ENCODE measurements at places on chromosomes 12 and 14.

DNA sequence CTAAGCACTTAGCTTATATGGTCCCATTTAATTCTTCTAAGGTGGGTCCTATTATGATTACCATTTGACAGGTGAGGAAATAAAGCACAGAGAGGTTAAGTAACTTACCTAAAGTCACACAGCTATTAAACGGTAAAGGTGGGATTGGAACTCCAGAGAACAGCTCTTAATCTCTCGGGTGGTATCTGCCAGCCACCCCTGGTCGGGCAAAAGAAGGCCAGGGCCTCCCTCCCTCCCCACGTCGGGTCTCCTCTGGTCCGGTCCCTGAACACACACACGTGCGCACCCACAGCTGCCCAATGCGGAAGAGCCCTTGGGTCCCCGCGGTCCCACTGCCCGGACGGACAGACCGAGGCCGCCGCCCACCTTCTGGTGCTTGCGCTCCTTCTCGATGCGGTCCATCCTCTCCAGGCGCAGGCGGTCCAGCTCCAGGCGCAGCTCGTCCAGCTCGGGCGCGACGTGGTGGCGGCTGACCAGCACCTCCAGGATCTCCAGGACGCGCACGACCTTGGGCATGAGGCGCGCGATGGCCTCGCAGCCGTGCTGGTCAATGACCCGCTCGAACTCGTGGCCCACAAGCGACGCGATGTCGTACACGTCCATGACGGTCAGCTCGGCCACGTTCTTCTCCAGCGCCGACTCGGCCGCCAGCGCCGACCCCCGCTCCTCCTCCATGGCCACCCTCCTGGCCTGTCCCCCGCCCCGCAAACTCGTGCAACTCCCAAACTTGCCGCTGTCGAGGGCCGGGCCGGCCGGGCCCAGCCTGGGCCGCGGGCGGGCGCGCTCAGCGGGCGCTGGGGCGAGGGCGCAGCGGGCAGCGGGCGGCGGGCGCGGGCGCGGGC is 490 bp downstream of the RILPL1 start:
- H3K4me1 ChIP-seq, result peaks cover 12% of the 10 kb centered on the region
- no peaks in the 10 kb centered on the region for H3K36me3 ChIP-seq
- peak overlapping the region; percentile 81 for H3K4me3 ChIP-seq
- no peaks in the 10 kb centered on the region for H3K27me3 ChIP-seq
- peak overlapping the region; percentile 61 for H3K27ac ChIP-seq

- no peaks in the 10 kb centered on the region for H3K4me1 ChIP-seq
- H3K4me3 ChIP-seq, result no peak overlapping the region
- H3K27me3 ChIP-seq, result no peaks in the 10 kb centered on the region
- no peak for DNase-seq
- H3K27ac ChIP-seq, result peak overlapping the region; percentile 53
These were observed 90.4 kb downstream of the RBM19 start for GRCh38 chr12:113875691-113876090.

GRCh38 chr12:48184549-48184922 is 1.1 kb downstream of the CCDC184 start:
- no peak overlapping the region for H3K27ac ChIP-seq
- no peaks in the 10 kb centered on the region for H3K36me3 ChIP-seq

GRCh38 chr14:75247286-75247922 is 31.2 kb upstream of the FOS start:
- H3K27ac ChIP-seq, result no peak overlapping the region
- H3K36me3 ChIP-seq, result no peaks in the 10 kb centered on the region
- DNase-seq, result peak; percentile 44
- H3K4me3 ChIP-seq, result no peak overlapping the region
- H3K27me3 ChIP-seq, result no peaks in the 10 kb centered on the region
- H3K4me1 ChIP-seq, result peaks cover 12% of the 10 kb centered on the region

DNA sequence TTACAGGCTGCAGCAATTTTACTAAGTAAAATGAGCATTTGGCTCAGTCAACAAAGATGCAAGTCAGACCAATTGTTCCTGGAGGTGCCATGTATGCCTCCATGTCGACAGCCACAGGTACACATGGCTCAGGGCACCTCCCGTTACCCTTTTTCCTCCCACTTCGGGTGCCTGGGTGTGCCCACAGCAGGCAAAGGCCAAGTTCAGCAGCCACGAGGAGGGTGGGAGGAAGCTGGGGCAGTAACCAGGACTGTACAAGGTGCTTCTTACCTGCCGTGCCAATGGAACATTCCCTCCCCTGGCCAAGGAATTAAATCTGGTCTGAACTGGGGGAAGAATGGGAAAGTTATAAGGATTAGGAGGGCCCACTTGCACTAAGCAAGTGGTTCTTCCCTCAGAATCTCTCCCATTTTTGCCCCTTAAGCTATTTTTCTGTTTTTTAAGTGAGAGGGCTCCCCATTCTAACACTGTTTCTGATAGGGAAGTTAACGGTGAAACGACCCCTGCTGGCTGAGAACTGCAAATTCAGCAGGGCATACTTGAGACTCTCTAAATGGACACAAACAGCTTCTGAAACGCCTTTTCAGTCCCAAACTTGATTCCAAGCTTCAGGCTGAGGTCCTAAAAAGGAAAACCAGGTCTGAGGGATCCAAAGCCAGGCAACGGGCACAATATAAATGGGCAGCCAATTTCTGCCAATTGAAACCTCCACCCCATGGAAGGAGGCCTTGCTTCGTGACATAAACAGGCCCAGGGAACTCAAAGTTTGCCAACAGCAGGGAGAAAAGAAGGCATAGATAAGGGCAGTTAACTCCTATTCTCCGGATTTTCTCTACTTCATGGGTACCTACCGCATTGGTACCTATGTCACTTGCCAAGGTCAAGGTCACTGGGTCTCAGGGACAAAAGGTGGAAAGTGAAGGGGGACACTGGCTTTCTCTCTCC is 24.8 kb downstream of the CLECL1 start:
- no peaks in the 10 kb centered on the region for H3K27me3 ChIP-seq
- DNase-seq, result peak; percentile 62
- peaks cover 3% of the 10 kb centered on the region for H3K4me1 ChIP-seq
- H3K27ac ChIP-seq, result no peak overlapping the region
- H3K36me3 ChIP-seq, result no peaks in the 10 kb centered on the region

GRCh38 chr12:131600160-131600532 is 110.7 kb upstream of the SFSWAP start:
- no peak for DNase-seq
- H3K27ac ChIP-seq, result no peak overlapping the region
- H3K4me3 ChIP-seq, result no peak overlapping the region
- H3K36me3 ChIP-seq, result no peaks in the 10 kb centered on the region

GRCh38 chr12:45887544-45887943 is 102.8 kb downstream of the SCAF11 start:
- H3K36me3 ChIP-seq, result no peaks in the 10 kb centered on the region
- H3K4me3 ChIP-seq, result no peak overlapping the region
- H3K27me3 ChIP-seq, result no peaks in the 10 kb centered on the region
- no peak overlapping the region for H3K27ac ChIP-seq

DNA sequence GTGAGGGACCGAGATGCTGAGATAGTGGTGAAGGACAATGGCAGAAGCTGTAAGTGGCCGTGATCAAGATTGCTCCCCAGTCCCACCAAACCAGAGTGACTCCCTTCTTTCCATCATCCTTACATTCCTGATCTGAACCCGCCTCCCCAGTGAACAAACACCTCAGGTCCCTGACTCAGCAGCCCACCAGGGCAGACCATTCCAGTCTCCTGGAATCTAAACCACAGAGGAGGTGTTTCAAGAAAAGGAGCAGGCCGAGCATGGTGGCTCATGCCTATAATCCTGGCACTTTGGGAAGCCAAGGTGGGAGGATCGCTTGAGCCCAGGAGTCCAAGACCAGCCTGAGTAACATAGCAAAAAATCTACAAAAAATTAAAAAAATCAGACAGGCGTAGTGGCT is 6.6 kb downstream of the ERBB3 start:
- H3K36me3 ChIP-seq, result no peaks in the 10 kb centered on the region
- peaks cover 27% of the 10 kb centered on the region for H3K4me1 ChIP-seq
- no peak overlapping the region for H3K4me3 ChIP-seq

GRCh38 chr12:24081606-24082005 is 132.1 kb upstream of the SOX5 start:
- no peak overlapping the region for H3K27ac ChIP-seq
- no peak overlapping the region for H3K4me3 ChIP-seq
- no peaks in the 10 kb centered on the region for H3K36me3 ChIP-seq
- no peaks in the 10 kb centered on the region for H3K27me3 ChIP-seq
- DNase-seq, result no peak

DNA sequence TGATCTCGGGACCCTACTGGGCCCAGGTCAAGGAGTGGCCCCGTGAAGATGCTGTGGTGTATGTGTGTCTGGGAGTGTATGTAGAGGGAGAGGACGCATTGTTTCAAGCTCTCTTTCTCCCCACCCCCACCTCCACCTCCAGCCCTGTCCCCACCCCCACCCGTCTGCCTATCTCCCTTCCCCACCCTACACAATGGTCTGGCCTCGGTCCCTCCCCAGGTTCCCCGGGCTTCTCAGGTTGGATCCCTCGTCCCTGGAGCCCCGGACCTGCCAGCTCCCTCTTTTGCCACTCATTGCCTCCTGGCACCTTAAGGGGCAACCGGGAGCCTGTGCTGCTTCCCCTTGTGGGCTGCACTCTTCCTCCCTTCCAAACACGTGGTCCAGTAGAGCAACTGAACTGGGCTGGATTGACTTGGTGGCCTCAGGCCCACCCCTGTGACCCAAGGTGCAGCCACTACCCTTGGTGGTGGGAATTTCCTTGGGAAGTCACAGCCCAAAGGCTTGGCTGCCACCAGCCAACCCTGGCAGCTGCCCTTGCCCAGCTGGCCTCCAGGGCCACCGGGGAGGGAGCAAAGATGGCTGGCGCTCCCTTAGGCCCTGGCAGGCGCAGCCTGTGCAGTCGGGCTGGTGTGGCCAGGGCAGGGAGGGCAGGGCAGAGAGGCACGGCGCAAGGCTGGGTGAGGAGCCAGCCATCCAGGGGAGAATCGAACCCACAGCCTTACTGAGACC is 628 bp downstream of the VRTN start:
- peaks cover 9% of the 10 kb centered on the region for H3K4me1 ChIP-seq
- H3K27me3 ChIP-seq, result peaks cover 14% of the 10 kb centered on the region
- DNase-seq, result no peak
- no peak overlapping the region for H3K27ac ChIP-seq

GRCh38 chr14:102798926-102799325 is 21.7 kb downstream of the TRAF3 start:
- no peaks in the 10 kb centered on the region for H3K27me3 ChIP-seq
- no peaks in the 10 kb centered on the region for H3K4me1 ChIP-seq
- no peak overlapping the region for H3K27ac ChIP-seq
- DNase-seq, result no peak

GRCh38 chr14:39425947-39426346 is 6.3 kb downstream of the FBXO33 start:
- H3K27ac ChIP-seq, result no peak overlapping the region
- peaks cover 74% of the 10 kb centered on the region for H3K4me1 ChIP-seq
- DNase-seq, result no peak

DNA sequence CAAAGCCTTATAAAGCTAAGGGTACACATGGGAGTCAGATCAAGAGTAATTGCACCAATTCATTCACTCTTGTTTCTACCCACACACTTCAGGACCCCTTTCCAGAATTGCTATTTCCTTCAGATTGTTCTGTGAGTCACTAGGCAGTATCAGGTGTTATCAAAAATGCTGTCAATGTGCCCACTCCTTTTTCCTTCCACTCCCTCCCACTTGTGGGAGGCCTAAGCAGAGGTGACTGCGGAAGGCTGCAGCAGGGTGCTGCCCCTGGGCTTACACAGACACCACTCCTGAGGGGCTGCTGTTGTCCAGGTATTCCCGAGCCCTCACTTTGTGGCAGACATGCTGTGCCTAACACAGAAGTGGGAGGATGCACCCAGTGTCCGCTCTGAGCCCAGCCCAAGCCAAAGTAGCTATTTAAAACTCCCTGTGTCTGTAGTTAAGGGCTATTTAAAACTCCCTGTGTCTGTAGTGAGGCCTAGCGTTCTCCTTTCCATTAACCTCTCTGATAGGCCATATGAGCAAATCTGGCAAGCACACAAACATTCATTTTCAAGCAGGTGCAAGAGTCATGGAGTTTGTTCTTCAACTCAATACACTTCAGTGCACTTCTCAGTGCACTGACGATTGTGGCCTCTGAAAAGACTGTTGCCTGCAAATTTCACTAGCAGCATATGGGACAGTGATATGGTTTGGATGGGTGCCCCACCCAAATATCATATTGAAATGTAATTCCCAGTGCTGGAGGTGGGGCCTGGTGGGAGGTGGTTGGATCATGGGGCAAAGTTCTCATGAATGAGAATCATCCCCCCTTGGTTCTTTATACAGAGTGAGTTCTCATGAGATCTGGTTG is 117.8 kb downstream of the PHLDA1 start:
- no peak for DNase-seq
- no peak overlapping the region for H3K27ac ChIP-seq
- no peaks in the 10 kb centered on the region for H3K4me1 ChIP-seq
- no peaks in the 10 kb centered on the region for H3K36me3 ChIP-seq
- no peak overlapping the region for H3K4me3 ChIP-seq
- H3K27me3 ChIP-seq, result no peaks in the 10 kb centered on the region

DNA sequence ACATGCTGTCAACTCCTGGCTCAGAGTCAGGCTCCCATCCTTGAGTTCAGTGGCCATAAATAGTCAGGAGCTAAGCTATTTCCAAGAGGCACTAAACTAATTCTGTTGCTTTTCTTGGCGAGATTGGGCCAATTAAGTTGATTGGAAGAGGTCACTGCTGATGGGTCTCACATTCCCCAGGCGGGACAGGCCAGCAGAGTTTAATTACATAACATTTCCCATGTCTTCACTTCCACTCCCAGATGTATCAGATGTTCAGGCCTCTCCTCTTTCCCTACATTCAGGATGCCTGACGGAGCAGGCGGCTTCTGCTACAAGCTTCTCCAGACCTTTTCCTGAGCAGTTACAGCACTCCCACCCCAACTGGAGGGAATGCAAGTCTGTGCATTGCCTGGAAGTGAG is 5.3 kb downstream of the NTF3 start:
- H3K4me3 ChIP-seq, result no peak overlapping the region
- H3K4me1 ChIP-seq, result peaks cover 23% of the 10 kb centered on the region
- H3K36me3 ChIP-seq, result no peaks in the 10 kb centered on the region
- no peak for DNase-seq
- H3K27me3 ChIP-seq, result peaks cover 43% of the 10 kb centered on the region

GRCh38 chr12:3259973-3260372 is 182.8 kb downstream of the TSPAN9 start:
- H3K4me3 ChIP-seq, result no peak overlapping the region
- H3K36me3 ChIP-seq, result no peaks in the 10 kb centered on the region
- DNase-seq, result no peak
- no peaks in the 10 kb centered on the region for H3K27me3 ChIP-seq
- H3K4me1 ChIP-seq, result no peaks in the 10 kb centered on the region
- H3K27ac ChIP-seq, result no peak overlapping the region

- H3K27ac ChIP-seq, result no peak overlapping the region
- no peaks in the 10 kb centered on the region for H3K36me3 ChIP-seq
- no peak overlapping the region for H3K4me3 ChIP-seq
- no peaks in the 10 kb centered on the region for H3K4me1 ChIP-seq
- H3K27me3 ChIP-seq, result no peaks in the 10 kb centered on the region
These were observed 87.0 kb downstream of the PTPRB start for GRCh38 chr12:70550180-70550577.

DNA sequence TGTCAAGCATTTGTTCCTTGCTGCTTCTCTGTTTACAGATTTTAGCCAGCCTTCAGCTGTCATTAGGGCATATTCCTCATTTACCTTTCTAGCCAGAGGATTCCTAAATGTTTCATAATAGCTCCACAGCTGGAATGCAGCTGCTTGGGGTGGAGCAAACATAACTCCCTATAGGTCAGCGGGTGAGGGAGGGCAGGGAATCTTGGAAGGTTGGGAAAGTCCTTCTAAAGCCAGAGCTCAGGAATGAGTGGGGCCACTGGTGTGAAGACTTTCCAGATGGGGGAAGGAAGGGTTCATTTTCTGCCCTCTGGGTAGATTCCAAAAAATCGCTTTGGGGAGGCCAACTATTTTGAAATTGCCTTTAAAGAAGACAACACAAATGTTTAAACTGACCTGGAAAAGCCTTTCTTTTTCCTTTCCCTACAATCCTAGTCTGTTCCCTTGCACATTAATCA is 16.3 kb upstream of the IRF2BPL start:
- H3K4me1 ChIP-seq, result peaks cover 71% of the 10 kb centered on the region
- H3K4me3 ChIP-seq, result no peak overlapping the region
- H3K27ac ChIP-seq, result peak overlapping the region; percentile 100
- DNase-seq, result peak; percentile 62
- H3K27me3 ChIP-seq, result no peaks in the 10 kb centered on the region
- H3K36me3 ChIP-seq, result no peaks in the 10 kb centered on the region
